Activated effector memory CD4-positive, alpha-beta T cell treated with Interleukin-2 at 50 U/mL for 16 hours (primary cell): ENCODE measurements at places on chromosomes 11 and 22.

- no peak for DNase-seq
These were observed 17.2 kb downstream of the CBX7 start for GRCh38 chr22:39135092-39135896.

DNA sequence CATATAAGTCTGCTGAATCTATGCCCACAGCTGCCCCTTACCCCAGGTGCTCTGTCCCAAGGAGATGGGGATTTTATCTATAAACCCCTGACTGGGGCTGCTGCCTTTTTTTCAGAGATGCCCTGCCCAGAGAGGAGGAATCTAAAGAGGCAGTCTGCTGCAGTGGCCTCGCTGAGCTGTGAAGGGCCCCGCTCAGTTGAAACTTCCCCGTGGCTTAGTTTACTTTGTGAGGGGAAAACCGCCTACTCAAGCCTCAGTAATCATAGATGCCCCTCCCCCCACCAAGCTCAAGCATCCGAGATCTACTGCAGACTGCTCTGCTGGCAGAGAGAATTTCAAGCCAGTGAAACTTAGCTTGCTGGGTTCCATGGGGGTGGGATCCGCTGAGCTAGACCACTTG lies 7.4 kb upstream of the SCGB1D4 start:
- DNase-seq: no peak

GRCh38 chr11:77086521-77087472 lies 15.8 kb upstream of the OMP start:
- DNase-seq: no peak

DNA sequence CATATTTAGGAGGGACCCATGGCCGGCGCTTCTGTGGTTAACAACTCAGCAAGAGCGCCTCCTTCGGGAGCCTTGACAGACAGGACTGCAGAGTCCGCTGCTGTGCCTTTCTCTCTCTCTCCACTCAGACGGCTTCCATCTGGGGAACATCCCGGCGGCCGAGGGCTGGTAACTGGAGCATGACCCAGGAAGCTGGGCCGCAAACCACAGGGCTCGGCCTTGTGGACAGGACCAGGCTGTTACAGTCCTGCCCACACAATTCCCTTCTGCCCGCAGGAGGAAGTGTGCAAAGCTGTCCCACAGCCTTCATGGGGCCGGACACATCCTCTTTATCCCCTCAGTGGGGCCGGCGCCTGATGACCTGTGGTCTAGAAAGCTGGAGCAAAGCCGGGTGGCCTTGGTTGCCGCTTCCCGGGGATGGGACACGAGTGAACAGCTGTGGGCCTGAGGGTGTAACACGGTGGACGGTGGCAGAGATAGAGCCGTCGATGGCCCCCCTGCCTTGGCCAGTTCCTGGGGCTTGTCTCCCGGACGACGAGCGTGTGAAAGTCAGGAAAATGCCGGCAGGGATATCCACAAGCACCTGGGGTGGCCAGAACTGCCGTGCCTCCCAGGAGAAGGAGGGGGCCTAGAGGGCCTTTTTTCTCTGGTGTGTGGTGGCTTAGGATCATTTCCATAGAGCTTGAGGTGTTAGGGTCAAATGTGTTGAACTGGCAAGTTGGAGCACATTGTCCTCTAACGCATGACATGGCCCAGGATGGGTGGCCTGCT lies 50.1 kb downstream of the FBLN1 start:
- no peak for DNase-seq

DNA sequence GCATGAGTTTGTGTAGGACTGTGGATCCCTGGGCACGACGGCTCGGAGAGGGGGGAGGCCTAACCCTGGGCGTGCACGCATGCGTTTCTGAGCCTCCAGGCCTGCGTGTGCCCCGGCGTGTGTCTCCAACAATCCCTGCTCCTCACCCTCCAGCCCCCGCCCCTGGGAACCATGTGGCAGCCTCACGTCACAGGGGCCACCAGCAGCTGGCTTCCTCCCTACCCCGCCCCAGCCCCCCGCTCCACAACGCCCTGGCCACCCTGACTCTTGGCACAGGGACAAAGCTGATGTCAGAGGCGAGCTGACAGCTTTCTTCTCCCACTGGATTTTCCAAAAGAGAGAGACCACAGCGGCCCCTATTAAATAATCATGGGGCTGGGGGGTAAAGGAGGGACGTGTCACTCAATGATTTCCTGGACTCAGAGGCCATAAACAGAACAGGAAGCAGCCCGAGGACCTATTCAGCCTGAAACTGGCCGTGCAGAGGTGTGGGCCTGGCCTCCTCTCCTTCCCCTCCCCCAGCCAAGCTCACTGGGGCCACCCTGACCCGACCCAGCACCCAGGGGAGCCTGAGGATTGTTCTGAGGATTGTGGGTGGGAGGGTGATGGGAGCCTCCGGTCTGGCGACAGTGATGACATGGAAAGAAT lies 6.8 kb upstream of the LIF start:
- no peak for DNase-seq

GRCh38 chr11:35641964-35642363 lies 20.6 kb upstream of the TRIM44 start:
- no peak for DNase-seq

- no peak for DNase-seq
These were observed 541.9 kb upstream of the ANO5 start for GRCh38 chr11:21650961-21651360.

DNA sequence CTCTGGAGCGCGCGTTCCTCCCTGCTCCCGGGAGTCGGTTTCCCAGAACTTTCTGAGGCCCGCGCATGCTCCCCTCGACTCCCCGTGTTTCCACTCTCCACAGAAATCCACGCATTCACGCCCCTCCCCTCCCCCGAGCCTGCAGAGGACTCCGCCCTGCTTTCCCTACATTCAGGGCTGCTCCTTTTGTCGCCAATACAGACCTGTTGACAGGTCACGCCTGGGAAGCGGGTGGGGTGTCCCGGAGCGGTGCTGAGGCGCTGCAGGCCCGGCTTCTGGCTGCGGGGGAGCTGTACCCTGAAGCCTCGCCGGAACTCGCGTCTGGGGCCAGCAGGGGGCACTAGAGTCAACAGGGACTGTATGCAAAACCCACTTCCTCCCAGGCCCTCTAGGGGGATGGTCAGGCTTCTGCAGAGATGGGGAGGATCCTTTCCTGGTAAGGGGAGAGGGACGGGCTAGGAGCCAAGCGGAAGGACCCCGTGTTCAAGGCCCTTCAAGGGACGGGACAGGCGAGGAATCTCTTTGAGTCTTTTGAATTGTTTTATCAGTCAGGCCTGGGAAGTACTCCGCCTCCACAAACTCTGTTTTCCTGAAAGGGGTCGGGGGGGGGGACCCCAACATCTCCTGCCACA lies at the start of gene PRAME:
Gene PRAME, minus strand, starts transcription at position 294 of the 632 bp plus-strand sequence. CDS start 2,433 bp downstream, outside the sequence.
- DNase-seq: peak; percentile 22

DNA sequence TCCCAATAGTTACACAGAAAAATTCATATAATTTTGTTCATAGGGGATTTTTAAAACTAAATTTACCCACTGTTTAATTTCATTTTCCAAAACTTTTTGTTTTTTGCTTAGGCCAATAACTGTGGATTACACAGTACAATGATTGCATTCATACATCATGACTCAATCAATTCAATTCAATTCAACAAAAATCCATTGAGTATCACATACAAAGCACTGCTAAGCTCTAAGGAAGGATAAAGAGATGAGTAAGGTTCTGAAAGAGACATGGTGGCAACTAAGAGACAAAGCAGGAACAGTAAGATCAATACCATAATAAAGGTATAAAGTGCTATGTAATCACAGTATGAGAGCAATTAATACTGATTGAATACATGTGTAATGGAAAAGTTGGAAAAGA lies 9.4 kb upstream of the LAYN start:
- DNase-seq: no peak

DNA sequence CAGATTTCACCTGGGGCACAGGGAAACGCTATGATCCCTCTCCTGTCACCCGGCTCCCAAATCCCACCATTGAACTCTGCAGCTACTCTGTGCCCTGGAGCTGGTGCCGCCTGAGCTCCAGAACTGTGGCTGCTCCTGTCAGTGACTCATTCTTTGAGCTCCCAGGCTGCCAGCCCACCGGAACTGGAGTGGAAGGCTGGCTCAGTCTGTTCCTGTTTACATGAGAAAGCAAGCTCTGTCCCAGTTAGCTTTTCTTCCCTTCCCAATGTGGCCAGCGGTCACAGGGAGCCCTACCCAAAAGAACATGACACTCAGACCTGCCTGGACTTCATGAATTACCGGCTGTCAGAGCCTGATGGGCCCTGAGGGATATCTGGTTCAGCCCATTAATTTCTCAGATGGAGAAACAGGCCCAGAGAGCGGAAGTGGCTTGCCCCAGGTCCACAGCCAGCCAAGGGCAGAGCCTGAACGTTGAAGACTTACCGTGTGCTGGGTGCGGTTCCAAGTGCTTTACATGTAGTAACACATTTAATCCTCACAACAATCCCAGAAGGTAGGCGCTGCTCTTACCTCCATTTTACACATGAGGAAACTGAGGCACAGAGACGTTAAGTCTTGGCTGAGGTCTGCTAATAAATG lies 23.8 kb upstream of the IGSF22 start:
- DNase-seq: no peak

DNA sequence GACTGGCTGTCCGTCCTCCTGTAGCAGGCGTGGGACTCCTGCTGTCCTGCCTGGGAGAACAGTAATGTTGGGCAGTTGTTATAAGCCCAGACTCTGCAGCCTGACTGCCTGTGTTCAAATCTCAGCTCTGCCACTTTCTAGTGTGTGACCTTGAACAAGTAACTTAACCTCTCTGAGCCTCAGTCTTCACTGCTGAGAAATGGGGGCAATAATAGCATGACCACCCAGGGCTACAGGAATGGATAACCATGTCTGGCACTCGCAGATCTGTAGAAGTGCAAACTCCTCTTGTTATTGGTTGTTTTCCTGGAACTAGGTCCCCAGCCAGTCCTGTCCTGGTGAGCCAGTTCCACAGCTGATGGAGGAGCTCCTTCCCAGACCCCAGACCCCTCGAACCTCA lies 69.7 kb downstream of the TP53I11 start:
- DNase-seq: no peak

- no peak for DNase-seq
These were observed 163.6 kb downstream of the NTM start for GRCh38 chr11:131533998-131534397.

DNA sequence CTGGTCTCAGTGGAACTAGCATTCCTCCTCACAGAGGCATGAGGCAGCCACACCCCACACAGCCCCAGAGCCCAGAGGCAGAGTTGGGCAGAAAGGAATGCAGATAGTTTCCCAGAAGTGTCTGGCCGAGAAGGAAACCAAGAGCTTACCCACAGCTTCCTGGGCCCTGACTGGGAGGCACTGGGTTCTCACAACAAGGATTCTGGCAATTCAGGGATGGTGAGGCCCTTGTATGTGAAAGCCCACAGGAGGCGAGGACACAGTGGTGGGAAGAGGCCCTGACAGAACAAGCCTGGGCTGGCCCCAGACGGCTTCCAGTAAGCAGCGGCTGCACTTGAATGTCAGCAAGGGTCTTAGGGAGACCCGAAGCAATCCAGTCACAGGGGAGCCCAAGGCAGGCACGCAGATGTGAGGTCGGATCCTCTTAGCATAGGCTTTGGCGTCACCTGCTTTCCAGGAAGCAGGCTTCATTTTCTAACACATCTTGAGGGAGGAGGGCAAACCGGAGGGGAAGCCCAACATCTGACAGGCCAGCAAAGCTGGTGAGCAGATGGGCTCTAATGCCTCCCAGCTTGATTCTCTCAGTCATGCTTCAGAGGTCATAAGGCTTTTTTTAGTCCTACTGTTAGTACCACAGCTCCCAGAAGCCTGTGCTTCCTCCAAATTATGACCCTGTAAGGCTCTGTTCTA lies 78.3 kb upstream of the AKIP1 start:
- no peak for DNase-seq

- no peak for DNase-seq
These were observed 125.2 kb upstream of the SYT13 start for GRCh38 chr11:45411228-45411946.

GRCh38 chr11:102950622-102951081 lies 4.9 kb downstream of the MMP13 start:
- no peak for DNase-seq

- DNase-seq: no peak
These were observed 382.1 kb downstream of the MN1 start for GRCh38 chr22:27419473-27419872.
